ENCODE measurements at places on chromosomes 7 and 10.

- DNase-seq, result no peak
These were observed 589 bp upstream of the ZFAND4 start for GRCh38 chr10:45673074-45673648.

- DNase-seq, result no peak
These were observed 70.7 kb upstream of the TNRC18 start for GRCh38 chr7:5494320-5494682.

- DNase-seq, result no peak
These were observed 59.3 kb downstream of the C10orf105 start for GRCh38 chr10:71660313-71660712.

GRCh38 chr7:112855227-112855626 is 65.0 kb upstream of the TMEM168 start:
- DNase-seq, result no peak

DNA sequence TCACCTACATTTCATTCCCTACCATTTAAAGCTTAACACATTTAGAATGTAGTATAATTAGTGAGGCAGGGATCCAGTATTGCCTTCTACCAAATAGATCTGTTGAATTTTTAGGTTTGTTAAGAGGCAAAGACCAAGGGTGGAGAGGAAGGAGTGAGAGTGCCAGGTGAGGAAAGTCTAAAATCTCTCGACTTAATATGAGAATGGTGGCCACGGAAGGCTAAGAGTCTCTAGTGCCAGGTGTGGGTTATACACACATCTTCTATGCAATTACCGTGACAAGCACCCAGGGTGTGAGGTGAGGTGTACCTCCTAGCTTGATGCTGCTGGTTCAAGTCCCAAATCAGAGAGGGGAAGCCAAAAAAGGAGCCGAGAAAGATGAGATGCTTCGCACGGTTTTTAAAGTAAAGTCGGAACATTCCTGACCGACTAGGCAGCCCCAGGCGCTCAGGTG is 439 bp downstream of the IQUB start:
- DNase-seq, result no peak

GRCh38 chr7:140618306-140618705 is 22.3 kb downstream of the DENND2A start:
- DNase-seq, result no peak

DNA sequence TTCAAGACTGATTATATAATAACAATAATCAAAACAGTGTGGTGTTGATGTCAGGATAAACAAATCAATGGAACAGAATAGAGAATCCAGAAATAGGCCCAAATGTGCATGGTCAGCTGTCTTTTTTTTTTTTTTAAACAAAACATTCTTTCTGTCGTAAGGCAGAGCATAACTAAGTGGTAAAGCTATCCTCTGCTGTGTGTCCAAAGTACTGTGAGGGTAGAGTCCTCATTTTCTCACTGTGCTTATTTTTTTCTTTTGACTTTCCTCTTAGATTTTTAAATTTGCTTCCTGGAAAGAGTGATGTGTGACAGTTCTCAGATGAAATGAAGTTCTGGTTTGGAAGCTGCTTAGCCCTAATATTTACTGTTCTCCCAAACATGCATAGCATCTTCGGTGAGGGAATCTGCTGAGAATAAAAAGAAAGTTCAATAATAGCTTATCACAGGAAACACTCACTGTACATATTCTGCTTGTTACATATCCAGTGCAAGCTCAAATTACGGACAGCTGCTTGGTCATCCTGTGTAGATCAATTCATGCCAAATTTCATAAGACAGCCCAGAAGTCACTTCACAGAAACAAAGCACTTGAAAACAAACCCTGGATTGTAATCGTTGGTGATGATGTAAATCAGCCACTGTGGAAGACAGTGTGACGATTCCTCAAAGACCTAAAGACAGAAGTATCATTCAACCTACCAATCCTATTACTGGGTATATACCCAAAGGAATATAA is 423.9 kb downstream of the NEBL start:
- DNase-seq, result no peak

GRCh38 chr7:28272461-28272877 is 91.9 kb upstream of the JAZF1 start:
- DNase-seq, result peak; percentile 56

DNA sequence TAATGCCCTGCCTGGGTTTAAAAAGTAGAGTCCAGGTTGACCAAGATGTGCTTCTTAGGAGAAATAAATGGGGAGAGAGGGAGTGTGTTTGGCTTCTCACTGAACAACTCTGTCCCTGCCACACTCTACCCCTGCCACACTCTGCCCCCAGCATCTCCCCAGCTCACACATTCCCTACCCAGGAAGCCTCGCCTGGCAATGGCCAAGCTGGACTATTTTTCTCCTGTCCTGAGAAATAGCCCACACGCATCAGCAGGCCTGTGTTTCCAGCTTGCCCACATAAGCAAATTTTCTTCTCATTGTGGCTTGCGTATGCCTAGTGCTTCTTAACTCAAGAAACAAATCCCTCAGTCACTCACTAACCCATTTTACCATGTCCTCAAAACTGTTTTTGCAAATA is 1.8 kb downstream of the LRRC18 start:
- no peak for DNase-seq

DNA sequence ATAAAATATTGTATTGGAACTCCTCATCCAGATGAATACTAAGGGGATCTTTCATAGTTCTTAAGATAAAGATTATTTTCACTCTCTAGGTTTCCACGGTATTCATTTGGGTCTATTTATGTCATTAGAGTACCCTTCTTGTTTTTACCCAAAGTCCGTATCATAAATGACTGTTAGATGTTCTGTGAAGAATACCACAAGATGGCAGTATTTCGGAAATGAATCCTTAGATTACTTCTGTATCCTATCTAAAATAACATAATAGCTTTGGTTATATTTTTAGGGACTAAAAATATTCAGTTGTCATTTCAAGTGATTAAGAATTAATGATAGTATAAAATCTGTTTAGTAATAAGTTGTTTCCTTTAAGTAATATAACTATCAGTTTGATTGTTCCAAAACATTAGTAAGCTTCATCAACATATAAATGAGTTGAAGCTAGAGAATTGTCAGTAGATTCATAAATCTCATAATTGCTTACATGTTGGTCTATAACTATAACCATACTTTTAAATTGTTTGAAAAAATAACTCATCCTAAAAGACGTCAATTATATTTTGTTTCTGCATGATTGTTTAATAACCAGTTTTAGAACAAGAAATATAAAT is 337.5 kb upstream of the KCND2 start:
- peak; percentile 42 for DNase-seq

GRCh38 chr7:97846945-97847344 is 25.3 kb downstream of the ASNS start:
- no peak for DNase-seq

DNA sequence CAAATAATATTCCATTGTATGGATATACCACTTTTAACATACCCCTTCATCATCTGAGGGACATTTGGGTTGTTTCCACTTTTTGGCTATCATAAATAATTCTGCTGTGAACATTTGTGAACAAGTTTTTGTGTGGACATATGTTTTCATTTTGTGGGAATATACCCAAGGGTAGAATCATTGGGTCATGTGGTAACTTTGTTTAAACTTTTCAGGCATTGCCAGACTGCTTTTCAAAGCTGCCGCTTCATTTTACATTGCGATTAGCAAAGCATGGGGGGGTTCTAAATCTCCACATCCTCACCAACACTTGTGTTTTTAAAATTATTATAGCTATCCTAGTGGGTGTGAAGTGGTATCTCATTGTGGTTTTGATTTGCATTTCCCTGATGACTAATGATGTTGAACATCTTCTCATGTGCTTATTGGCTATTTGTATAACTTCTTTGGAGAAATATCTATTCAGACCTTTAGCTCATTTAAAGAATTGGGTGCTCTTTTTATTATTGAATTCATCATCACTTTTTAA is 8.4 kb upstream of the HHEX start:
- DNase-seq, result no peak

DNA sequence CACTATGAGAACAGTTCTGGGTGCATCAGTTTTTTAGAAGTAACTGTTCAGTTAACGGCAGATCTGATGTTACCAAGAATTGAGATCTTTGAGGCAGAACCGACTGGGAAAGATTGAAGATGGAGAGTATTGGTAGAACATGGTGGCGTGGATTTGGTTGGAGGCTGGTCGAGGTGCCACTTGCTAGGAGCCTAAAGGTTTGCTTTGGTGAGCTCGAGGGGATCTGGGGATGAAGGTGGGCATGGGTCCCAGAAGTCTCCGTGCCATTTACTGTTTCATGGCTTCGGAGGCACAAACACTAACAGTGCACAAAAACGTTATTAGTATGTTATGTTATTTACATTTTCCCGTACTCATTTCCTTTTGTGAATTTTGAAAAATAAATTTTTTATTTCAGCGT is 81.4 kb downstream of the ADCY1 start:
- DNase-seq, result no peak

GRCh38 chr7:130386876-130387275 is 6.6 kb downstream of the CPA1 start:
- no peak for DNase-seq

GRCh38 chr10:132272231-132272971 is 35.3 kb downstream of the STK32C start:
- peak; percentile 4 for DNase-seq

GRCh38 chr7:138521837-138522461 is 61.9 kb downstream of the TRIM24 start:
- DNase-seq, result no peak

DNA sequence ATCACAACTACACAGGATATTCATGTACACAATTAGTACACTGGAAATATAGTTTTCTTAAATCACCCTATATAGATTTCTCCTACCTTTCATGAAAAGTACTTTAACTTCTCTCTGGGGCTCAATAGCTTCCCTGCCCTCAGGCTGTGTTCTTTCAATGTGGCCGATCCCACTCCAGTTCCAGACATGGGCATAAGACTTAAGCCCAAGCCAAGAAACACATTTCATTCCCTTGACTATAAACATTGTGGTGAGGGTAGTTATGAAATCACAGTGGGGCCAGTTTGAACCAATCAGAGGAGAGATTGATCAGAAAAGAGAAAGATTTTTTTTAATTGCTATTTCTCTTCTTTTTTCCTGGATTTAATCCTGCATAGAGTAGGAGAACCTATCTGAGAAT is 904.6 kb upstream of the SORCS1 start:
- no peak for DNase-seq

GRCh38 chr7:64494912-64495461 is 67.9 kb downstream of the ZNF680 start:
- DNase-seq, result no peak

DNA sequence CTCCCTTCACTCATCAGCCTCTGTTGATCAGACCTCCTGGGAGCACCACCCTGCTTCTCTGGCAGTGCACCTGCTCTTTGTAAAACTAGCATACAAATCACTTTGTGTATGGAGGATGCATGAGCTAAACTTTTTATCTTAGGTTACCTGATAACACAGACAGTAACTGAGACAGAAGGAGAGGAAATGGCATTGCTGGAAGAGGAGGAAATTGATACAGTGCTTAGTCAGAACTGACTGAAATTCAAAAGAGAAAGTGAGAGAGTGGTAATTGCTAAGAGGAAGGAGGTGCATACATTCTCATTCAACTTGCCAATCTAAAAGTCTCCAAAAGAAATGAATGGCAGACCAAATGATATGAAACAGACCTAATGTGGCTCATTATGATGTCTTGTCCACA is 1120.7 kb downstream of the GATA3 start:
- no peak for DNase-seq

GRCh38 chr10:70191972-70192305 is 21.6 kb upstream of the SAR1A start:
- peak; percentile 94 for DNase-seq

DNA sequence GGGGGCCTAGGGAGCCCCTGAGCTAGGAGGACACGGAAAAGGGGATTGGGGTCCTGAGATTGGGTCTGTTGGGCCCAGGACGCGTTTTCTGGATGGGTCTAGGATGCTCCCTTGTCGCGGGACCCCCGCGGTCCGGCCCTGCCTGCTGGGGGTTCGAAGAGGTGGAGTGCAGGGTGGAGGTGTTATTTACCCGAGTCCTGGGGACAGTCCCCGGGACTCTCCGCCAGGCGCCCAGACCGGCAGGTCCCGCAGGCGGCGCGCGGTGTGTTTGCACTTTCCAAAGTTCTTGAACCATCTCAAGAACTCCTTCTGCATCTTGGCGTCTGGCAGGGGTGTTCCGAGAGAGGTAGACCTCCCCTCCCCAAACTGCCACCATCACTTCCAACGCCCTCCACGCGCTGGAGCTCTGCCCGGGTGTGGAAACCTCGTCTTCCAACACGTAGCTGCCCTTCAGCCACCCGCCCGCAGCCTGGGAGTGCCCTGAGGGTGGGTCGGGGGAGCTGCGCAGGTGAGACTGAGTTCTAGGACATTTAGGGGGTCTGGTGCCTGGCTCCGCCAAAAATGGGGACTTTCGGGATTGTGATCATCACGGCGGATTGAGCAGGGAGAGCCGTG is 569 bp downstream of the CAV1 start:
- DNase-seq, result peak; percentile 28

GRCh38 chr10:87585565-87586514 is 73.8 kb upstream of the PAPSS2 start:
- peak; percentile 22 for DNase-seq

DNA sequence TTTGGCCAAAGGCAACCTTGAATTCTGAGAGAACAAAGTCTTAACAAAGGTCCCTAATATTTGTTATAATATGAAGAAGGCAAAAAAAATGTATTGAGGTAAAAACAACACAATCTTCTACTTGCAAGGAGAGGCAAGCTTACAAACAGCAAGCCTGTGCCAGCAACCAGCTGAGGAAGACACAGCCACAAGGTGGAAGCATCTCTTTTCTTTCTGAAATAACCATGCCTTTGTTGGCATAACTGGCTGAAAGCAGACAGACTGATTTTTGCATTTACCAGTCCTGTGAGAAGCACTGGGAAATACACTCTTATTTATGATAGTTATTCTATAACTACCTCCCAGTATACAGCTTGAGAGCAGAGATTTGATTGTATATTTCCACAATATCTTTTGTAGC is 292.0 kb downstream of the PHTF2 start:
- no peak for DNase-seq

DNA sequence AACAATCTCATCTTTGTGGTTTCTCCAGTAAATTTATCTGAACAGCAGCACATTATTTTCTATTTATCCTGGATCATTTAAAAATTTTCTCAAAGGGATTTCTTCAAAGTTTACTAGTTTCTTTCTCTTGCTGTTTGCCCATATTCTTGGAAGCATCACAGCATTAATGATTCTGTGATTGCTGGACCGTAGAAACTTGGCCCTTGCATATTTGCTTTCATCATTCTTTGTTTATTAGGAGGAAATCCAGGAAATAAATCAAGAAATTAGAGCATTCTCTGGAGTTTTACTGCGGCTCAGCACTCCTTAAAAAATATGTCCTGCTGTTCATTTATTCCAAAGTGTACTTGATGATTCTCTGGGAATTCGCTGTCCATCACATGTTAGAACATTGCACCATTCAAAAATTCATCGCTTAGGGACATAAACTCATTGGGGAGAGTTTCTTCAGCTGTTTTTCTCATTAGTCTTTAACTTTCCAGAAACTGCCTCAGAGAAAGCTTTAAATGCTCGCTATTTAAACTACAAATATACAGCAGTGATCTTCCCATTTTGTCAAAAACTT is 264.0 kb upstream of the CDC14C start:
- DNase-seq, result no peak

GRCh38 chr7:2982831-2983230 is 60.8 kb downstream of the CARD11 start:
- DNase-seq, result no peak

- no peak for DNase-seq
These were observed 4.9 kb downstream of the TRIM8 start for GRCh38 chr10:102648889-102649796.

All from fibroblast of skin of back (primary cell).